ENCODE measurements at places on chromosomes 1 and 21.

- no peak for DNase-seq
These were observed 14.4 kb downstream of the ANP32E start for GRCh38 chr1:150221552-150221951.

GRCh38 chr1:50265790-50266314 lies 157.1 kb downstream of the ELAVL4 start:
- DNase-seq = no peak

- no peak for DNase-seq
These were observed 90.3 kb downstream of the WLS start for GRCh38 chr1:68142036-68142435.

- no peak for DNase-seq
These were observed 395.8 kb upstream of the VAMP3 start for GRCh38 chr1:7375329-7375728.

- no peak for DNase-seq
These were observed 9.9 kb upstream of the DIPK1A start for GRCh38 chr1:92970990-92971689.

- DNase-seq = no peak
These were observed 112.5 kb downstream of the RERE start for GRCh38 chr1:8704866-8705506.

GRCh38 chr1:180946056-180946455 lies 33.4 kb downstream of the KIAA1614 start:
- no peak for DNase-seq

DNA sequence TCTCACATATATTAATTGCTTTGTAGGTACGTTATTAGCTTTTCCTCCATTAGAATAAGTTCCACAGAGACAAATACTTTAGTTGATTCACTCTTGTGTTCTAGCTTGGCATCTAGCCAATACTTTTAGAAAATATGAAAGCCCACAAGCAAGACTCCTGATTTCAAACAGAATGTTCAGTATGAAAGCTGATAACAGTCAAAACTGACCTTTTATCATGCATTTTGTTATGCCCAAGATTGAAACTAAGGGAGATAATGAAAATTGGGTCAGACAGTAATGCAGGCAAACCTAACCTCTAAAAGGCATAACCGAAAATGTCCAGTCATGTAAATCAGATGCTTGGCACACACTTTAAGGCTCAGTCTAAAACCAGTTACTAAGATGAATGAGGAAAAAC lies 61.7 kb downstream of the ERICH3 start:
- no peak for DNase-seq

DNA sequence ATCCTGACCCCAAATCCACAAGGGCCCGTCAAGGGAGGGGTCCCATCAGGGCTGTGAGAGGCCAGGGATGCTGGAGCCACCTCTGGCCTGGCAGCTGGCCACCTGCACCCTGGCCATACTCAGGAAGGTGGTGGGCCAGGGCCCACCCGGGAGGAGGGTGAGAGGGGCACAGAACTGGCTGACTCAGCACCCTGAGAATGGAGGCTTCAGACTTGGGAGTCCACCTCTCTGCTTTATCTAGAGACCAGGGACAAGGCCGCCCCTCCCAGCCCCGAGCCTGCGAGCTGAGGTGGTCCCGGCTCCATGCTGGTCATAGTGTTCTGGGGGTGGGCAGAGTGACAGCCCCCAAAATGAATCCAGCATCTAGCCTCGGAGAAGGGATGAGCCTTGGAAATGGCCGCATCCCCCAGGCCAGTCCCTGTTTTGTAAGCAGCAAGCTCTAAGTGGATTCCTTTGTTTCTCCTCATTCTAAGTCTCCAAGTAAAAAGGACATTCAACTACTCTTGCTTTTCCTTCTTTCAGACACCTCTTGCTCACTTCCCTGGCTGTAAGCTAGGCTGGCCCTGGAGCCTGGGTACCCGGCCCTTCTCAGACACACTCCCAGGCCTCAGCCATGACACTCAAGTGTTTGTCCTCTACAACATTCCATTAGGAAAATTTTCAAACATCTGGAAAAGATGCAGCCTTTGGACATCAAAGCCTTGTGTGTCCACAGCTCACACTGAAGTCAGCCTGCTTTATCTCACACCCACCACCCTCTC lies 12.3 kb downstream of the WNT3A start:
- DNase-seq = no peak

GRCh38 chr1:87120779-87121178 lies 206.3 kb downstream of the HS2ST1 start:
- no peak for DNase-seq

DNA sequence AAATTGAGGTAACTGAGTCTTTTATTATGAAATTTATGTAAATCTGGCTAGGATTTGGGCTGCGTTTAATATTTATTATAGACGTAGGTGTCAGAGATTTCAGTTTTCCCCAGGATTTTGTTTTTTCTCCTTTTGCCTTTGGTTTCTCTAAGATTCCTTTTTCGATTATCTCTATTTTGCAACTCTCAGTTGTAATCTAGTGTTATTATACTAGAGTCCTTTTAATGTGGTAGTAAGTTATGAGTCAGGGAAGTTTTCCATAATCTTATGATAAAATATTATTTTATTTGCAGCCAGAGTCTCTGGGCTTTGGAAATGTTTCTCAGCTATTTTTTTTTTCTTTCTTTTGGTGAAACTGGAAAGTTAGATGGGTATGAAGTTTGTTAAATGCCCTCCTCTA lies 1043.8 kb downstream of the PLA2G4A start:
- DNase-seq = no peak

DNA sequence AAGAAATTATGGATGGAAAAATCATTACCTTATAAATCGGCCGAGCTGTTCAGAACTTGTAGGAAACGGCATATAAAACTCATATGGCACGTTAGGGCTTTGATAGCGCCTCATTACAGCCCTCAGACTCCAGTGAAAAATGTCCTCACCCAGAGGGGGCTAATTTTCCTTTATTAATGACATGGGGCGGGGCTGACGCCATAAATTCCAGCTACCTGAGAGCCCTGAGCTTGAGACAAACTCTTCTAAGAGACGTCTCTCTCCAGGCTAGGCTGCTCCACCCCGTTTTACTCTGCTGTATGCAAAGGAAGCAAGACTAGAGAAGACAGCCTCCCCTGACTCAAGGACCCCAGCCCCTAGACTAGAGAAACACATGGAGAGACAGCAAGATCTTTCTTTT lies 149.4 kb downstream of the TRABD2B start:
- no peak for DNase-seq

GRCh38 chr1:34164771-34165391 lies at the start of gene CSMD2:
Gene CSMD2 (minus strand): TSS chr1:34165230. CDS start chr1:34165097, 133 bp downstream.
- DNase-seq = no peak

DNA sequence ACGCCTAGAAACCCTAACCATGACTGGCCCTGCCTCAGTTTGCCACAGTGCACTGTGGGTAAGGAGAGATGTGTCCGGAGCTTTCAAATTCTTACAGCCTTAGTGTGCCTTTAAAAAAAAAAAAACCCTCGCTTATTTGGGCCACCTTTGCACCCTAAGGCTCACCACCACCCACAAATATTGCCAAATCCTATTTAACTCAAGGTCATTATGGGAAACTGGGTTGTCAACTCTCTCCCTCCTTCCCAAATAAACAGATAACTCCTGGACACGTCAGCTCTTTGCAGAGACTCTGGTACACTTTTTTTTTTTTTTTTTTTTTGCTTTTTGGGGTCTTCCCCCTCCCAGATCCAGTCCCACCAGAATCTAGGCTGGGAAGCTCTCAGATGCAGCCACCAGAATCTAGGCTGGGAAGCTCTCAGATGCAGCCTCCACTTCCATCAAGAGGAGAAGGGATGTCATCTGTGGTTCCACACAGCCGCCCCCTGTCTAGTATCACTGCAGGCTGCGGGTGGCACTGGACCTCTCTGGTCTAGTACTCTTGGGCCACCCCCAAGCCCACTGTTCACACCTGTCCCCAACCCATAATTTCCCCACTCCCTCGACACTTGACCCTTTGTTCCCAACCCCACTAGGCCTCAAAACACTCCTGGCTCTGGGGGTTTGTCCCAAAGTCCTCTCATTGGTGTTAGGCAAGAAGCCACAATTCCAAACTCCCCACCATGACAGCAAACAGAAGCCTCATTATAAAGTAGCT lies 3.4 kb downstream of the DHRS3 start:
- DNase-seq = no peak

- no peak for DNase-seq
These were observed 87.3 kb downstream of the SIK1 start for GRCh38 chr21:43339668-43340067.

DNA sequence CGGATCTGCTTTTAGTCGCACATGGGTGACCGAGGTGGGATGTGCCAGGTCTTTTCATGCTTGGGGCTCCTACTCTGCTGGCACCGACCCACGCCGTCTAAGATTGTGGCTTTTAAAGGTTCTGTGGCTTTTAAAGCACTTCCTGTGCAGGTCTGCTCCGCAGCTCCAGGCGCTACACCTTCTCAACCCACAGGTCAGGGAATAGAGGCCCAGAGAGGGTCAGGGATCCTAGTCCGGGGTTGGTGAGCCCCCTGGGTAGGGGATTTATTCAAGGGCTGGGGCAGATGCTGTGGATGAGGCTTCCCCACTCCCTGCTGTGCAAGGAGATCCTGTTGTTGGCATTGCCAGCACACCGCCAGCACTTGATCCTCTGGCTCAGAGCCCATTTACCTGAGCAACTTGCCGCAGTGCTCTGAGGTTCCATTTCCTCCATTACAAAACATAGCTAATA lies 212.8 kb upstream of the RAB4A start:
- DNase-seq = no peak

DNA sequence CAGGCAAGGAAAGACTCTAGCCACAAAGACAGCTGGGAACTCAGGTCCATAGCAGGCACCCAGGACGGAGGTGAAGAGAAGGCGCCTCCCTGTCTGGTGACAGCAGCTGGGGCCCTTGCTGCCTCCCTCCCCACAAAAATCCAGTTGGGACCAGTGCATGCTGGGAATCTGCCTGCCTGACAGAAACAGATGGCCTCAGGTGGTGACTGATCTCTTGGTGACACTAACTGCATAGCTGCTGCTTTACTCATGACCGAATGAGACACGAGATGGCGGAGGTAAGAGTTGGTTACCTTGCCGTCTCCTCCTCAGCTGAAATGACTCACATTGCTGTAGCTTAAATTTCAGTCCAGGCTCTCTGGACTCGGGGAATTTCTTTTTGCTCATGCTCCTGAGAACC lies 130.3 kb downstream of the FGGY start:
- no peak for DNase-seq

DNA sequence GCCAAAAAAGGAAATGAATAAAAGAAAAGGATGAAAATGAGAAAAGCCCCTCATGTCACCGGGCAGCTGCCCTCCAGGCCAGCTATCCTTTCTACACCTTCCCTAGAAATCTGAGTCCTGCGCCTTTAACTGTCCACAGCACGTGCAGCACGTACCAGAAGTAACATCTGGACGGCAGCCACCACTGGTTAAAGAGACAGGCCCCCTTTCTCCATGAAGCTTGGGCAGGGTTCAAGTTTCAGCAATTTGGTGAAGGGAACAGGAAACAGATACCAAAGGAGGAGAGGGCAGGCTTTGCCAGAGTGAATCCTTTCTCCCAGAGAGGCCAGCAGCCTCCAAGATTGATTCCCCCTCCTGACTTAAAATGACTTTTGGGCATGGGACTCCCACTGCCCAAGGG lies 3.6 kb upstream of the KIAA2013 start:
- peak; percentile 50 for DNase-seq

DNA sequence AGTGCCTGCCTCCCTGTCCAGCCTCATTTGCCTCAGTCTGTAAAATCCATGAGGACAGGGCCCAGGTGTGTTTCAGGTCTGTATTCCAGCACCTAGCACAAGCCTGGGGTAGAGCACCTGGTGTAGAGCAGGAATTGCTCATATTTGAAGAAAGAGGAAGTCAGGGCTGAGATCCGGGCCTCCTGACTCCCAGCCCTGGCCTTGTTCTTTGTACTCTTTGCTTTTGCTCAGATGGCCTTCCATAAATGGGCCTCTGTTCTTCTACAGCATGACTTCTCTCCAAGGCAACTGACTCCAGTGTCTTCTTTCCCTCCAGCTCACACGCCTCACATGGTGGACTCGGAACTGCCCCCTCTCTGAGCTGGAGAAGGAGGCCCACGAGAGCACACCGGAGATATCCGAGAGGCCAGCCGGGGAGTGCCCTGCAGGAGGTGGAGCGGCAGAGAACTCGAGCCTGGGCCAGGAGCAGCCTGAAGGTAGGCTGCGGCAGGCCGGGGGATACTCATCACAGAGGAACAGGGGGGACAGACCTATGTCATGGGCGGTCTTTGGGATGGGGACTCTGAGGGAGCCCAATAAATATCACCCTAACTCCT lies 19.7 kb downstream of the SLC5A9 start:
- DNase-seq = no peak

- no peak for DNase-seq
These were observed 119.4 kb upstream of the F3 start for GRCh38 chr1:94660994-94661393.
